Activated naive CD8-positive, alpha-beta T cell treated with anti-CD3 and anti-CD28 coated beads, Interleukin-2, amount 10 ng/mL, durations not matched to agents 7 days and 5 days (primary cell): ENCODE measurements at places on chromosomes 5 and 9. TPM values are rescaled to one million over a fixed set of nuclear protein-coding genes. Genes with fewer than 3 reads are reported as not detected.

ARID3C gene
- total RNA-seq, result not detected

LVRN gene
- not detected for total RNA-seq

DNA sequence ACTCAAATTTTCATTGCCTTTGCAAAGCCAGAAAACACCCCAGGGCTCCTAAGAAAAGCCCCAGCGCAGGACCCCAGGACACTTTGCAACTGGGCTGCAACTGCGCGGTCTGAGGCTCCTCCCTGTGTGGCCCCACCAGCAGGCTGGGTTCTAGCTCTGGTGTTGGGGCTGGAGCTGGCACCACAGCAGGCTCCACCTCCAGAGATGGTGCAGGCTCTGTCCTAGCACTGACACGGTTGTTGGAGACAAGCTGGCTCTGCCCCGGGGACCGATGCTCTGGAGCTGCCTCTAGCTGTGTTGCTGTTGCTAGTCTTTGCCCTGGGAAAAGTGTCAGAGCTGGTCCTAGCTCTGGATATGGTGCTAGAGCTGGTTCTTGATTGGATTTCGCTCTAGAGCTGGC lies 13.6 kb downstream of the LCN10 start:
- H3K27me3 ChIP-seq, result peaks cover 2% of the 10 kb centered on the region
- DNase-seq, result no peak
- H3K36me3 ChIP-seq, result peaks cover 11% of the 10 kb centered on the region

ZDHHC21 gene
- 6.0 TPM for total RNA-seq

AK8 gene
- not detected for total RNA-seq

GRCh38 chr9:37381094-37381741 lies 41.3 kb upstream of the GRHPR start:
- H3K4me3 ChIP-seq, result no peak overlapping the region
- no peak overlapping the region for H3K27ac ChIP-seq
- H3K4me1 ChIP-seq, result no peaks in the 10 kb centered on the region
- H3K27me3 ChIP-seq, result no peaks in the 10 kb centered on the region

DNA sequence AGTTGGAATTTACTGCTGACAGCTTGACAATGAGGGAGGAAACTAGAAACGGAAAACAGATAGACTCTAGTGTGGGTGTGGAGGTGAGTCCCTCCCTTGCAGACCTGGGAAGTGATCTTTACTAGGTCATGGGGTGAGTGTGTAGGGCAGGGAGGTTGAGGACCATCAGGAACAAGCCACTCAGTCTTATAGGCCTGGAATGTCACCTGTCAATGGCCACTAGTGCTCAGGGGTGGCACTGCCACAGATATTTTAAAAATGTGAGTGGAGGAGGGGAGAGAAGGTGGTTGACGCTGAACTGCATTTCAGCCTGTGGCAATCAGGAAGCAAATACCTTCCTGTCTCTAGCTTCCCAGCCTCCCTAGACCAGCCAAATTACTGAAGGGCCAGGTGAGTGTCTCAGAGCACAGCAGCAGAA lies 9.0 kb downstream of the OR2S2 start:
- no peak for DNase-seq
- H3K4me1 ChIP-seq, result peaks cover 4% of the 10 kb centered on the region
- no peaks in the 10 kb centered on the region for H3K36me3 ChIP-seq

- peaks cover 4% of the 10 kb centered on the region for H3K4me1 ChIP-seq
- no peak for DNase-seq
- H3K4me3 ChIP-seq, result no peak overlapping the region
- H3K27ac ChIP-seq, result no peak overlapping the region
Measured at GRCh38 chr5:150523472-150524350, 15.8 kb downstream of the NDST1 start.

GRCh38 chr9:98097836-98098235 lies 21.2 kb downstream of the TRIM14 start:
- H3K27me3 ChIP-seq, result no peaks in the 10 kb centered on the region
- H3K4me3 ChIP-seq, result no peak overlapping the region
- H3K27ac ChIP-seq, result peak overlapping the region; percentile 55
- H3K4me1 ChIP-seq, result peaks cover 38% of the 10 kb centered on the region
- peak; percentile 10 for DNase-seq
- peaks cover 33% of the 10 kb centered on the region for H3K36me3 ChIP-seq

GRCh38 chr5:14374100-14374499 lies 207.5 kb upstream of the OTULINL start:
- H3K4me3 ChIP-seq, result no peak overlapping the region
- peaks cover 2% of the 10 kb centered on the region for H3K27me3 ChIP-seq
- H3K4me1 ChIP-seq, result peaks cover 22% of the 10 kb centered on the region
- H3K36me3 ChIP-seq, result peaks cover 3% of the 10 kb centered on the region
- no peak for DNase-seq
- no peak overlapping the region for H3K27ac ChIP-seq

CEP78 gene
- total RNA-seq, result 48.9 TPM

DNA sequence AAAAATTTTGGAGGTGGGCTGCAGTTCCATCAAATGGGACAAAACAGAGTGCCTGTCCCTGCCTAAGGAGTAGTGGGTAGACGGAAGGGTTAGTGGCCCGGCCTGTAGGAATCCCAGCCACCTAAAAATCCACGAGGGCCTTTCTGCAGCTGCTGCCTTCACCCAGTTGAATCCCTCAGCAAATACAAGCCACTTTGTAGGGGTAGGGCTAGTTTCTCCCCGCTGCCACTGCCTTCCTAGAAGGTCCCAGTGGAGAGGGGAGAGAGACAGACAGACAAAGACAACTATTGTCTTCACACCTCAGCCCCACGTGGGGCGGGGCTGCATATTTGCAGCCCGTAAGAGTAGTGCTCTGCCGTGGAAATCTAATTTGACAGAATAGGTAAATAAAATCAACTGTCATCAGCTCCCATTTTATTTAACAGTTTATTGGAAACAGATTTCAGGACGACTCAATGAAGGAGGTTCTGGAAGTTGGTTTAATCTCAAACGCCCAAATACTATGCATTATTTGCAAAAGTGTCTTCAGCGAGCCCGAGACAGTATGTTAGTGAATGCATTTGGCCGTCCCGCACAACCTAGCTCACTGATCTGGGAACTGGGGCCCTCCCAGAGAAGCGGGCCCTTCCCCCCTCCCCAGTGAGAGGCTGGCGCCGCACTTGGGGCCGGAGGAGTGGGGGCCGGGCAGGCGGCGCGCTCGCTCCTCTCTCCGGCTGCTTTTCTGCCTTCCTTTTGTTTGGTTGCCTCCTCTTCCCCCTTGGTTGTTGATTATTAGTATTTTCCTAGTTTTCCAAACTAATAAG lies 67.6 kb upstream of the TBCA start:
- no peaks in the 10 kb centered on the region for H3K36me3 ChIP-seq
- peaks cover 7% of the 10 kb centered on the region for H3K4me1 ChIP-seq
- H3K4me3 ChIP-seq, result peak overlapping the region; percentile 48
- H3K27ac ChIP-seq, result no peak overlapping the region
- DNase-seq, result no peak
- H3K27me3 ChIP-seq, result peaks cover 34% of the 10 kb centered on the region

DNA sequence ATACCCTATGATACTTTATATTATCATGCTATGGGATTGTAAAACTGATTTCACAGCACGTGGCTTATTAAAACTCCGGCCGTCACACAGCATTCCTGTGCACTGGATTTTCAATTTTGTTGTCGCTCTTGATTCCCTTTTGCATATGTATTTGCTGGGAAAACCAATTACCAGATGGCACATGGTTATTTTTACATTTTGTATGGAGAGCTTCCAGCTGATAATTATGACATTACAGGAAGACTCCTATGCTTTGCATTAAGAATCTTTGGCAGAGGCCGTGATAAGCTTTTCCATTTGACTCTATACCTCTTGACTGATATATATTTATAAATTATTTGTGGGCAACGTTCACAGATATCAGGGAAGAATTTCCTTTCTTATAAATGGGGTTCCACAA lies 381.2 kb upstream of the RORB start:
- no peaks in the 10 kb centered on the region for H3K27me3 ChIP-seq
- H3K4me1 ChIP-seq, result no peaks in the 10 kb centered on the region
- DNase-seq, result no peak
- no peaks in the 10 kb centered on the region for H3K36me3 ChIP-seq
- no peak overlapping the region for H3K4me3 ChIP-seq

- H3K4me3 ChIP-seq, result no peak overlapping the region
- H3K36me3 ChIP-seq, result no peaks in the 10 kb centered on the region
- no peaks in the 10 kb centered on the region for H3K4me1 ChIP-seq
- H3K27ac ChIP-seq, result no peak overlapping the region
- peaks cover 4% of the 10 kb centered on the region for H3K27me3 ChIP-seq
- no peak for DNase-seq
Measured at GRCh38 chr5:2135354-2135753, 252.6 kb upstream of the IRX4 start.

FAM114A2 gene
- 28.6 TPM for total RNA-seq

PAPPA gene
- not detected for total RNA-seq

DNA sequence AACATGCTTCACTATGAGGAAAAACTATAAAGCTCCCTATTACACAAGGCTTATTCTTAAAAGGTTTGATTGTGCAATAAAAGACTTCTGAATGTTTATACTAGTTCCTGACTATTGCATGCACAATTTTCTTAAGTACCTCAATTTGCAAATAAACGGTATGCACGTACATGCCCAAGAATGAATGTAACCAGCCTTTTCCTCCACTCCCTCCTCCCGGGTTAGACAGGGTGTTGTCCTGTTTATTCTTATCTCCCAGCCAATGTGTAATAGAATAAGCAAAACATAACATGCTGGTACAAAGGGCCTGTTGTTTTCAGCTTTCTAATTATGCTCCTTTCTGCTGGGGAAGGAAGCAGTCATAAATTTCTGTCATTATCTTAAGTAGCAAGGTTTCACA lies 79.1 kb downstream of the AOPEP start:
- peaks cover 19% of the 10 kb centered on the region for H3K4me1 ChIP-seq
- no peak overlapping the region for H3K27ac ChIP-seq
- H3K27me3 ChIP-seq, result peaks cover 2% of the 10 kb centered on the region
- peaks cover 28% of the 10 kb centered on the region for H3K36me3 ChIP-seq
- no peak overlapping the region for H3K4me3 ChIP-seq
- DNase-seq, result no peak

DNA sequence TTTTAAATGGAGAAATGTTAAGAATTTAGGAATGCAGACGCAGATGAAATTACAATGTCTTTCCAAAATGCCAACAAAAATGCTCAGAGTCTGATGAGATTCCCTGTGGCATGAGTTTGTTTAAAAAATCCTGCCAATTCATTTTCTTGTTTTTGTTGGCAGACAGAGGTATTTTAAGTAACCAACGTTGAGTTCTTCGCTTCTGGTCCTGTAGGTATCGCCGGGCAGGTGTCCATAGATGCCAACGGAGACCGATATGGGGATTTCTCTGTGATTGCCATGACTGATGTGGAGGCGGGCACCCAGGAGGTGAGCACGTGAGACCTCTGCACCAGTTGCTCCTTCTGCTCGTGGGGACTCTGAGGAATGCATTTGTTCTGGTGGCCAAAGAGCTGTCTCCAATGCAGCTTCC lies 69.4 kb downstream of the NPR3 start:
- H3K4me3 ChIP-seq, result no peak overlapping the region
- no peak for DNase-seq
- H3K27ac ChIP-seq, result no peak overlapping the region
- no peaks in the 10 kb centered on the region for H3K4me1 ChIP-seq
- no peaks in the 10 kb centered on the region for H3K36me3 ChIP-seq
- H3K27me3 ChIP-seq, result no peaks in the 10 kb centered on the region

ANKRD55 gene
- total RNA-seq, result 0.71 TPM

DNA sequence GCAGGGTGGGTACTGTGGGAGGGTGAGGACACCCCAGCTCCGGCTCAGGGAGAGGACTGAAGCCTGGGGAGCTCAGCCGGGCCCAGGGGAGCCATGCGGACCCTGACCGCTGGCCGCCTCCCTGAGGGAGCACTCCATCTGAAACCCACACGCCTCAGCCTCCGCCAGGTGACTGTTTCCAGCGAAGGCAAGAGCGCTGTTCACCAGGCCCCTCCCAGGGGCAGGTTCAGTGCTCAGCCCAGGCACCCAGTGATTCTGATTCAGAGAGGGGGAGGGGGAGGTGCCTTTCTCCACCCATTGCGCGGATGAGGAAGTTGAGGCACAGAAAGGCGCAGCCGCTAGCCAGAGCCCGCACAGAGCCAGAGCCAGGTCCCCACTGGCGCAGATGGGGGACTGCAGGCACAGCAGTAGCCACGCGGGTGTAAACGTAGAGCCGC lies 27.0 kb downstream of the ADGRD2 start:
- DNase-seq, result no peak
- H3K4me1 ChIP-seq, result no peaks in the 10 kb centered on the region
- H3K4me3 ChIP-seq, result no peak overlapping the region

DNA sequence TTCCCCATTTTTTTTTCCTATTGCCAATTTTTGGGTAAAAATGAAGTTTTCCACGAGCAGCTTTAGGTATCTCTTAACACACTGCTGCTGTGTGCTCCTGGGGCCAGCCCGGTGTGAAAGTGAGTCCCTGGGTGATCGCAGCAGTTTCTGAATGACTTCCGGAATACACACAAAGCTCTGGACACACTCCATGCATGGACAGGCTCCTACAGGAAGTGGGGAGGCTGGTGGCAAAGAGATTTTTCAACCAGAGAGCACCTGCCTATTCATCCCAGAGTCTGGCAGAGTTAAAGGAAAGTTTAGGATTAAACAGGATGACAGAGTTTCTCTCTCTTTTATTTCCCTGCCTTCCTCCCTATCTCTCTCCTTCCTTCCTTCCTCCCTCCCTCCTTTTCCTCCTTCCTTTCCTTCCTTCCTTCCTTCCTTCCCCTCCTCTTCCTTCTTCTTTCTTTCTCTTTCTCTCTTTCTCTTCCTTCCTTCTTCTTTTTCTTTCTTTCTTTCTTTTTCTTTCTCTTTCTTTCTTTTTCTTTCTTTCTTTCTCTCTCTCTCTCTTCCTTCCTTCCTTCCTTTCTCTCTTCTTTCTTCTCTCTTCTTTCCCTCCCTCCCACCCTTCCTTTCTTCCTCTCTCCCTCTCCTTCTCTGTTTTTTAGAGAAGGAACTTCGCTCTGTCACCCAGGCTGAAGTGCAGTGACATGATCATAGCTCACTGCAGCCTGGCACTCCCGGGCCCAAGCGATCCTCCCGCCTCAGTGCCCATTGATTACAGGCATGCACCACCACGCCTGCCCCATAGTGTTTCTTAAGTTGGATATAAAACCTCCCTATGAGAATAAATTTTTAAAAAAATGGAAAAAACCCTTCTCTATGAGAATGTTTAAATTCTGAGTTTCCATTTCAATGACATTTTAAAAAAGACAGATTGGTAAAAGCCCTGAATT lies 38.7 kb upstream of the UBTD2 start:
- H3K4me1 ChIP-seq, result peaks cover 8% of the 10 kb centered on the region
- no peak overlapping the region for H3K4me3 ChIP-seq
- H3K27ac ChIP-seq, result no peak overlapping the region
- H3K36me3 ChIP-seq, result no peaks in the 10 kb centered on the region
- no peak for DNase-seq

GRCh38 chr5:37739817-37740261 lies 100.0 kb downstream of the GDNF start:
- H3K4me3 ChIP-seq, result no peak overlapping the region
- H3K4me1 ChIP-seq, result peaks cover 16% of the 10 kb centered on the region
- peaks cover 29% of the 10 kb centered on the region for H3K36me3 ChIP-seq
- H3K27ac ChIP-seq, result no peak overlapping the region
- H3K27me3 ChIP-seq, result no peaks in the 10 kb centered on the region

- no peaks in the 10 kb centered on the region for H3K4me1 ChIP-seq
- no peaks in the 10 kb centered on the region for H3K36me3 ChIP-seq
- H3K4me3 ChIP-seq, result no peak overlapping the region
- no peak for DNase-seq
- no peaks in the 10 kb centered on the region for H3K27me3 ChIP-seq
Measured at GRCh38 chr9:24051587-24051986, 225.5 kb upstream of the ELAVL2 start.
